Stimulated activated CD4-positive, alpha-beta T cell treated with anti-CD3 and anti-CD28 coated beads, Interleukin-1b, Interleukin-23, amount 100 ng/mL, for 4 hours (primary cell): ENCODE measurements at places on chromosomes 12 and 14.
A peak's percentile ranks its signal among the peaks of the same experiment; 100 is the strongest.

DNA sequence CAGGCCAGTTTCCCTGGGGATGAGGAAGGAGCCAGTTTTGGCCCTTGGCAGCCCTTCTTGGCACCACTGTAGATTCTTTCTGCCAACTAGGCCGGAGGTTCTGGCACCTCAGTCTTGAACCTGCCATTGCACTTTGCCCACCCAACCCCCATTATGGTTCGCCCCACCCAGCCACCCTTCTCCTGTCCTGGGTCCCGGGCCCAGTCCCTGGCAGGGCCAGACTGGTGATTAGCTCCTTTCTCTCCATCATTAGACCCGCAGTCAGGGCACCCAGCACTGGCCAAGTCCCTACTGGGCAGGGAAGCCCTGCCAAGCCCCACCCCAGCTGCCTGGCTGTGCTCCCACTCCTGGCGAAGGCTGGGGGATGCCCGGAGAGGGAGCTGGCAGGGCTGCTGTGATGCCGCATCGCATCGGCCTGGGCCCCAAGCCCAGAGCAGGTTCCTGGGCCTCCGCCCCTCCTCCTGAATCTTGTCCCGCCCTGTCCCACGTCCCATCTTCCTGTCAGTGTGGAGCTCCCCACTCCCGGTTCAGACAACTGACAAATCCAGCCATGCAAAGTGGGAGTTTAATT is 9.8 kb downstream of the FAM222A start:
- DNase-seq = no peak

DNA sequence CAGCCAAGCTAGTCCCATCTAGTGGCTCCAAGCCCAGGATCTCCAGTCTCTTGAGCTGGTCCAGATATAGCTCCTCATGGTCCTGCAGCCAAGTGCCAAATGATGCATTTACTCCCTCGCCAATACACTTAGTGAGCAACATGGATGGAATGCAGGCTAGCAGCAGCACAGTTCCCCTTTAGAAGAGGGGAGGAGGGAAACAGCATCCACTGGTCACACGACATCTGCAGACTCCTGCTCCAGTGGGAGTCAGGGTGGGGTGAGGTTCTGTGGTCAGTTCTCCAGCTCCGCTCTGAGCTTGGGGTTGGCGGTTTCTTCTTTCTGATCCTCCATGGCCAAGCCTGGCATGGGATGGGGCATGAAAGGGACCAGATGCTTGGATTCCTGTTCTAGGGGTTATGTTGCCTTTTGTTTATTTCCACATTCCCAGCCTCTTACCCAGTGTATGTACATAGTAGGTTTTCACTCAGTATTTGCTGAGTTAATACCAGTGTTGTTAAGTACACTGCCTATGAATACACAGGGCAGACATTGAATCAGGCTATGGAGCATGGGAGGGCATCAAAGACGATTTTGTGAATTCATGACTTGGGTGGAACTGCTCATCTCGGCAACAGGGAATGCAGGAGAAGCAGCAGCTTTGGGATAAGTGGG is 57.3 kb downstream of the GALNT16 start:
- DNase-seq = no peak

- DNase-seq = no peak
Measured at GRCh38 chr12:124633365-124634362, 66.3 kb upstream of the NCOR2 start.

GRCh38 chr12:6555018-6555691 is 687 bp downstream of the IFFO1 start:
- DNase-seq = no peak

- DNase-seq = peak; percentile 22
Measured at GRCh38 chr14:37595809-37596621, 586 bp downstream of the TTC6 start.

- no peak for DNase-seq
Measured at GRCh38 chr14:27392153-27392552, 794.3 kb upstream of the NOVA1 start.

- DNase-seq = no peak
Measured at GRCh38 chr12:72346363-72346944, 74.3 kb downstream of the TRHDE start.

- no peak for DNase-seq
Measured at GRCh38 chr12:90695415-90695814, 259.6 kb downstream of the CCER1 start.

DNA sequence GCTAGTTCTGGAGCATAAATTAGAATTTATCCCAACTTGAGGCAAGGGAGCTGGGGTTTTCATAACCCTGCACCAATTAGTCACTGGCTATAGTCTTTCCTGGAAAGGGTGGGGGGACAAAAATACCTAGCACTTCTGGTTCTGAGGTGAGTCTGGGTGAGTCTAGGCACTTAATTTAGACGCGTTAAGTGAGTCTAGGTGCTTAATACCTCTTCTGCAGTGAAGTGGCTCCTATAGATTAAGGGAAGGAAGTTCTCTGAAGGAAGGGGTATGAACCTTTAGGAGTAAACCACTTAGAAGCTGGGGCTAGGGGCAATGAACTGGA is 251.7 kb downstream of the EFCAB11 start:
- DNase-seq = no peak
